ACHN (cell line): ENCODE measurements at places on chromosomes 7 and 10.

- no peak for DNase-seq
Measured at GRCh38 chr10:44369854-44370253, 15.0 kb downstream of the CXCL12 start.

- peak; percentile 97 for DNase-seq
Measured at GRCh38 chr7:75878769-75879611, at the start of gene RHBDD2. RHBDD2 (plus strand) TSS chr7:75879034; CDS start chr7:75879083, 49 bp downstream.

DNA sequence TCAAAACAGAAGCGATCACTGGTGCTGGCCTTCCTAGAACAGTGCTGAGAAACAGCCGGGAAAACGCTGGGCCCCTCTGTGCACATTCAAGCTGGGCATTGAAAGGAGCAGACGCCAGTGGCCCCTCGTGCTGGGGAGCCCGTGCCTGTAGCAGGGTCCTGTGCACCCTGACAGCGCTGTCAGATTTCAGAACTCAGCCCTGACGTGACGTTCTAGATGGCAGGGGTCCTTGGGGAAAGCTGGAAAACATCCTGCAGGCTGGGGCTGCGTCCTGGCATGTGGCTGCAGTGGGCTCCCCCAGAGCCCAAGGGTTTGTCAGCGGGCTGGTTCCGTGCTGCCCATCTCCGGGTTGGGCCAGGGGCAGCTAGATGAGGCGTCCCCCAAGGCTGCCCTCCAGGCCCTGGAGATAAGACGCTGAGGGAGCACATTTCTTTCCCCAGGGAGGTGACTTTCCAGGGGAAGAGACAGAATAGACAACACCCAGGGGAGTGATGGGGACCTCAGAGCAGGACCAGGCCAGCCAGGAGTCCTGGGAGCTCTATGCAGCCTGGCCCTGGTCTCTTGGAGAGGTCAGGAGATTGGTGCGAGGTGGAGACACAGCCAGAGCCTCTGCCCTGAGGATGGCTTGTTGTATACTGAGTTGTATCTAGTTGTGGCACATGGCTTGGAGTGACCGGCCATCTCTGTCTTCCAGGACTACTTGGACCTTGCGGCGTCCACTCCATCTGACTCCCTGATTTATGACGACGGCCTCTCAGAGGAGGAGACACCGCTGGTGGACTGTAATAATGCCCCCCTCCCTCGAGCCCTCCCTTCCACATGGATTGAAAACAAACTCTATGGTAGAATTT lies 12.1 kb upstream of the CSGALNACT2 start:
- DNase-seq, result no peak

DNA sequence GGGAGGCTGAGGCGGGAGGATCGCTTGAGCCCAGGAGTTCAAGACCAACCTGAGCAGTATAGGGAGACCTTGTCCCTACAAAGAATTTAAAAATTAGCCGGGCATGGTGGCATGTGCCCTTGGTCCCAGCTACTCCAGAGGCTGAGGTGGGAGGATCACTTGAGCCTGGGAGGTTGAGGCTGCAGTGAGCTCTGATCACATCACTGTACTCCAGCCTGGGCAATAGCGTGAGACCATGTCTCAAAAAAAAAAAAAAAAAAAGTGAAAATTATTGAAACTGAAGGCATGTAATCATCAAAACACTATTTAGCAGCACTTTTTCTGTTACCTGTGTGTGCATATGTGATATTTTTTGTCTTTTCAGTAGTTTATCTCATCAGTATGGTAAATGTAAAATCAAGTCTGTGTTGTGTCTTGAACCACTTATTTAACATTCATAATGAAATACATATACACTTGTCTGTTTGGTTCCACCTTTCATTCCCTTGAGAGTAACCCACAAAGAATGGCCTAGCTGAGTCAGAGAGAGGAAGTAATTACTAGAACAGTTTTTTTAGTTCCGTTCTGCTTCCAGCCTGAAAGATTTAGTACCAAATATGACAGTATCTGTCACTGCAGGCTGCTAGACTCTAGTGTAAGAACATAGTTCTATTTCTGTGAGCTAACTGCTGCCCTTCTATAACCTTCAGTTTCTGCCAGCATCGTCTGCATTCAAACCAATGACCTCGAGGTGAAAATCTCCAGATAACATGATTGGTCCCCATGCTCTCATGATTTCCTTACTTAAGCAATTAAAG lies 68.6 kb downstream of the MMRN2 start:
- peak; percentile 32 for DNase-seq

DNA sequence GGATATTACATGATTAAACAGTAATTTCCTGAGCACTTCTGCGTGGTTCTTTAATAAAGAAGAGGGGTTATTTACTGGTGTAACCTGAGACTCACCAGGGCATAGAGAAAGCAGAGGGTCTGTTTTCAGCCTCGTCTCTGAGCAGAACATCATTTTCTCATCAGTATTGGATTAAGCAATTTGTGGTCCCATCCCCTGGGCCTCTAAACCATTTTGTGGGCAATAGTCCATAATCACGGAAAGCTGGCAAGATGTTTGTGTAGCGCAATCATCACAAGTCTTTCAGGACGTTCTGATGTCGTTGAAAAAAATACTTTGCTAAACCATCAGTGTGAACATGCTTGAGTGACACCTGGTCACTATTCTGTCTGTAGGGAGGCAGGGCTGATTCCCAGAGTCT lies 37.1 kb upstream of the SEC61G start:
- no peak for DNase-seq

- DNase-seq, result no peak
Measured at GRCh38 chr7:140512317-140513000, 33.2 kb upstream of the MKRN1 start.

DNA sequence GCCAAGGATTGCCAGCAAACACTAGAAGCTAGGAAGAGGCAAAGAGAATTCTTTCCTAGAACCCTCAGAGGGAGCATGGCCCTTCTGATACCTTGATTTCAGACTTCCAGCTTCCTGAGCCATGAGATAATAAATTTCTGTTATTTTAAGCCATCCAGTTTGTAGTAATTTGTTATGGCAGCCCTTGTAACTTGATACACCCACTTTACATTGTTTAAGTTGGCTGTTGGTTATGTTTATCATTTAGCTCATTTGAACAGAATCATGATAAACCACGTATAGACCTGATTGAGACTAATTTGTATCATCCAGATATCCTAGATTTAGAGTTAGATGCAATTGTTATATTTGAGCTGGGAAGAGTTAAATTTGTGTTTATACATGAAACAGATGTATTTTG lies 9.4 kb upstream of the TES start:
- DNase-seq, result no peak

GRCh38 chr10:11506247-11506789 lies 105.1 kb downstream of the USP6NL start:
- DNase-seq, result no peak

DNA sequence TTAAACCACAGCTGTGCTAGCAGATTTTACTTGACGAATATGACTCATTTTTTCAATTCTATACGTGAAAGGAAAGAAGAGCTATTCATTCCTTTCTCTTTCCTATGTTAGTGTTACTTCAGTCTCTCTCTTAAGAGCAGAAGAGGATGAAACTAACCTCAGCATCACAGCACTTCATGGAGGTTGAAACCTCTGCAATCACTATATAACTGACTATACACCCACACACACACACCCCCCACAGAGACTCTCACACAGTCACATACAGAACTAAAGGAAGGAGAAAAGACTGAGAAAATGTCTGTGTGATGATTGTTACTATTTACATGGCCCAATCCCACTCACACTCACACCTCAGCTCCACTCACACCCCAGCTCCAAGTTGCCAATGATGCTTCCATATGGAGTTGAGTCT lies 104.2 kb downstream of the KIF20B start:
- DNase-seq, result no peak

- DNase-seq, result no peak
Measured at GRCh38 chr10:112628951-112629609, 182.1 kb downstream of the VTI1A start.

GRCh38 chr10:111724121-111724520 lies 459.4 kb downstream of the GPAM start:
- no peak for DNase-seq

DNA sequence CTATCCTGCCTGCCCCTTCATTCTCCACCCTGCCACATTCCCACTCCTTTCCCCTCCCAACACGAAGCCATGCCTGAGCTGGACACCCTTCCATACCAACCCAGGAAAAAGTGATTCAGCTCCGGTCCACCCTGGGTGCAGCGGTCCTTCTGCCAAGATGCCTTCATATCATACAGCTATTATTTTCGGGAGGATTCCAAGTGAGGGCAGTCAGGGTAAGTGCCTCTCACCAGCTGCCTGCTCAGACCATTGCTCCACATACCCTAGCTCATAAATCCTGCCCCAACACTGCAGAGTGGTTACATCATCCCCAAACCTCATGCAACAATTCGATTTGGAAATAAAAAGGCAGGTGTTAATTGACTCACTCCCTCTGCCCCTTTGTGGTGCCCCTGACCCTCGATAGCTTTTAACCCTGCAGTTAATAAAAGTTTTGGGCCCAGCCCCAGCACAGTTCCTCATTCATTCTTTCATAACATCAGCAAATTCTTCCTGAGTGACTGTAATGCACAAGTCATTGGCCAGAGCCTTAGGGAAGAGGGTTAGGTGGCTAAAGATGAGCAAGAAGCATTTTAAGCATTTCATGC lies 42.6 kb downstream of the ZNF503 start:
- DNase-seq, result peak; percentile 83

- no peak for DNase-seq
Measured at GRCh38 chr7:12025246-12025645, 185.8 kb upstream of the TMEM106B start.

DNA sequence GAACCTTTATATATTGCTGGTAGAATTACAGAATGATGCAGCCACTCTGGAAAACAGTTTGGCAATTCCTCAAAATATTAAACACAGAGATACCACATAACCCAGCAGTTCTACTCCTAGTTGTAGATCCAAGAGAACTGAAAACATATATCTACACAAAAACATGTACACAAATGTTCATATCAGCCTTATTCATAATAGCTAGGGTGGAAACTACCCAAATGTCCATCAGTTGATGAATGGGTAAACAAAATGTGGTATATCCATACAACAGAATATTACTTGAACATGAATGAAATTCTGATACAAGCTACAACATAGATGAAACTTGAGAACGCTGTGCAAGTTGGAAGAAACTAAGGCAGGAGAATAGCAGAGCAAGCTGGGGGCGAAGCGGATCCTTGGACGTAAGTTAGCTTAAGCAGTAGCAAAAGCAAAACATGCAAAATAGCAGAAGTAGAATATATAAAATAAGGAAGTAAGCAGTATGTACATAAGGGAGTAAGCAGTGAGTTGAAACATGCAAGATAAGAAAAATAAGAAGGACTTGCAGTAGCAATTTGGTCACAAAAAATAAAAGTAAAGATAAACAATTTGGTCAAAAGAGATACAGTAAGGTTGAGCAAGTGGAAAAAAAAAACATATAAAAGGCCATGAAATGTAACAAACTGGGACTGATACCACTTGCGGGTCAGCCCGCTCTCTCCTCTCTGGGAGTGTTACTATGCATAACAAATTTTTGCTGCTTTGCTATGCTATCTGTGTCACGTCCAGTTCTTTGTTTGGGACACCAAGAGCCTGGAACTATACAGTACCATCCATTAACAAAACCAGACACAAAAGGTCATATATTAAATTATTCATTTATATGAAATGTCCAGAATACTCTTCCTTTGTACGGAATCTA lies 18.0 kb upstream of the HILPDA start:
- DNase-seq, result no peak

- peak; percentile 76 for DNase-seq
Measured at GRCh38 chr10:60426425-60426824, 36.8 kb upstream of the ANK3 start.

- peak; percentile 86 for DNase-seq
Measured at GRCh38 chr7:47571331-47572093, 10.4 kb downstream of the TNS3 start.

DNA sequence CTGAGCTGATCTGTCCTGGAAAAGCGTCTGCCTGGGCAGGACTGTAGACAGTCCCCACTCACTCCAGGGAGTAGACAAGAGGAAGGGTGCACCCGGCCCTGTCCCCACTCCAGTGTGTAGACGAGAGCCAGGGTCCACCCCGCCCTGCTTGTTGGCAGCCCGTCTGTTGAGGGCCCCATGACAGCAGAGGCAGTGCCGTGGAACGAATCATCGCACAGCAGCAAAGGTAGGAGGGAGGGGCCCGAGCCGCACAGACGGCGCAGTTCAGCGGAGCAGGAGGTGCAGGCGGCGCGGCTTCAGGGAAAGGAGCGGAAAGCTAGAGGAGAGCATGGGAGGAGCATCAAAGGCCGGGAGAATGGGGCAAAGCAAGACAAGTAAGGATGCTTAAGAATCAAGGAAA lies 93.0 kb downstream of the DYNC2I1 start:
- DNase-seq, result no peak

DNA sequence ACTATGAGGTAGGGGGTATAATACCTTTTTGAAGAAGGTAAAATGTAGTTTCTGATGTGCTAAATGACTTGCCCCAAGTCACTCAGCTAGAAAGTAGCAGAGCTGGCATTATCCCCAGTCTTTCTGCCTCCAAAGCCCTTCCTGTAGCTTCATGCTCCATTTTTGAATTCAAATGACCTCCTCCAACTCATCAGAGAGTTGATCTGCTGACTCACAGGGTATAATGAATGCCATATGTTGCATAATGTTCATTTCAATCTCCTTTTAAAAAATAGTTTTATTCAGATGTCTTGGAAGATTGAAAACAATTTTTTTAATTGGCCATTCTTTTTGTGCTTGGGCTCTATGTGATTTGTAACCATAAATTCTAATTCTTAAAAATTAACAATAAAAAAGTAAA lies 272.8 kb upstream of the IMMP2L start:
- DNase-seq, result no peak

DNA sequence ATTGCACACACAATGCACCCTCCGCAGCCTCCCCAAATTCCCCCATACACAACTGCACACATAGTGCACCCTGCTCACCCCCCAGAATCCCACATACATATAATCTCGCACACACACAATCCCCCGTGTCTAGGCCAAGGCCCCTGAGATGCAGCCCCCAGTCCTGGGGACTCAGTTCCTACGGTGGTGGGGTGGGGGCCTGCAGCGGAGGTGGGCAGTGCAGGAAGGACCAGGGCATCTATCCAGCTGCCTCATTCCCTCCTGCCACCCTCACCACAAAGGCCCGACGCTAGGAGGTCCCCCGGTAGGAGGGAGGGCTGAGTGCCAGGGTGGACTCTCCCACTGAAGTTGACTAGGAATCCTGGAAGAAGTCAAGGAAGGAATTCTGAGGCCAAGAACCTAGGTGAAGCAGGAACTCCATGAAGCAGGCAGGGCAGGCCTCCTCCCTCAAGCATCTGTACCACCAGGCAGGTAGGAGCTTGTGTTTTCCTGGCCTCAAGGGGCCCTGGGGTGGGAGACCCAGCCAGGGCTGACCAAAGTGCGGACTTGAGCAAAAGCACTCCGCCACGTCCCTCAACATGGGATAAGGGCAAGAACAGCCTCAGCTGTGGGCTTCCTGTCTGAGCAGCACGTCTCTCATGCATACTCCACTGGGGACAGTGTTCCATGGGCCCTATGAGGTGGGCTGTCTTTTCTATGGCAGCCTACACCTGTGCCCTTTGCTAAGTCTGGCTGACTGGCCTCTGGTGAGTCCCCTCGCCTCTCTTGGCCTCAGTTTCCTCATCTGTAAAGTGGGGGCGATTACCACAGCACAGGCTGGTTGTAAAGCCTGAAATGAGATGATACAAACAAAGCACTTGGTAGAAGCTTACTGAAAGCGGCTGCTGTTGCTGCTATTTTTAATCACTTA lies 145.7 kb downstream of the MAPK8 start:
- DNase-seq, result no peak
